ENCODE measurements at places on chromosomes 5 and 9.

- no peak for DNase-seq
These were observed 29.0 kb downstream of the SARDH start for GRCh38 chr9:133709015-133709611.

DNA sequence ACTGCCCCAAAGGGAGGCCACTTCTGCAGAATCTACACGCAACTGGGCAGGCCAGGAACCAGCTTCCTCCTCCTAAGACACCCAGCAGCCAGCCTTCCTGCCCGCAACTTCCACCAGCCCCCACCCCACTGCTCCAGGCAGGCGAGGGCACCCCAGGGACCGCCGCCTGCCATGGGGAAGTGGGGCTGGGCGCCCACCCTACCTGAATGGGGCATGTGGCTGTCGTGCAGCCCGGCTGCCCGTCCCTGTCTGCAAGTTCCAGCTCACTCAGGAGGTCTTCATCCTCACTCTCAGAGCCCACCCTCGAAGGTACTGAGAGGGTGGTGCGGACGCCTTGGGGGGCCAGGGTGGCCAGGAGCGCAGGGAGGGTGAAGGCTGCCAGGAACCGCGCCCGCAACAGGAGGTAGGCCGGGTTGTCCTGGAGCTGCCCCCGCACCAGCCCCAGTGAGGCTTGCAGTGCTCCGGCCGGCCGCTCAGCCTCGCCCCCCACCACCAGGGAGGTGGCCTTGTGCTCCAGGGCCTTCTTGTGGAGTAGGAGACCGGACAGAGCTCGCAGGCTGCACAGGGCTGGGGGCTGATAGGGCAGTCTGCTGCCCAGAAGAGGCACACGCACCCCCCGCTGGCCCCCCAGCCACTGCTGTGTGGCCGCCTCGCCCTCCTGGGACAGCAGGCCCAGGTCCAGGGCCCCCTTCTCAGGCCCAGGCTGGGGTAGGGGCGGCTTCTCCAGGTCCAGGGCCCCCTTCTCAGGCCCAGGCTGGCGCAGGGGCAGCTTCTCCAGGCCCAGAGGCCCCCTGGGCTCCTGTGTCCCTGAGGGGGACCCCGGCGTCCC is 4.1 kb upstream of the CARD9 start:
- no peak for DNase-seq

GRCh38 chr9:136609838-136610311 is 52.8 kb upstream of the EGFL7 start:
- DNase-seq = no peak

DNA sequence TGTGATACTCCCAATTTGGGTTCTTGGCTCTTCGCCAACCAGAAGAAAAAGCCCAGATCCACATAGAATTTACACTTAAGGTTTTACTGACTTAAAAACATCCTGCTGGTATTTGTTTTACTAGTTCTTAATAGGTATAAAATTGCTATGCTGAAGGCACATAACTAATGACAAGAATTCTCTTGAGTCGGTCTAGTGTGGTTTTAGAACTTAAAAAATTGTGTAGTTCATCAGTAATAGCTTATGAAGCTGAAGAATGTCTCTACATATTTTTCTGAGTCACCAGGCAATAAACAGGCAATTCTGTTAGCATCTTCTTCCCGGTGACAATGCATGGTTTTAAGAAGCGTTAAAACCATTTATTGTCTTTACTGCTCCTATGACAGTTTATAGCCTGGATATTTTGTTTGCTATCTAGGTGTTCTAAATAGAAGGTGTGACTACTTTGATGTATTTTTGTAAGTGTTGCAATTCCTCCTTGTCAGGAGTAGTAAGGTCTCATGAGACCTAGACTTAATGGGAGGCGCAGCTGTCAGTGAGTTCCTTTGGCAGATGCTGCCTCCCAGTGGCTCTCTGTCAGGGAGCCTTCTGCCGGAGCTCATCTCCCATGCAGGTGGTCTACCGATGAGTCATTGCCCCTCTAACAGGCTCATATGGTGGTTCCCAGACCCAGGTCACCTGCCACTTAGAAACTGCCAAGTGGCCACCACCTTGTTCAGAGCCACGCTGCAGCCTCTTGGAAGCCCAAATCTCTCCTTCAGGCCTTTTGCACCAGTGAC is 173.8 kb downstream of the MAST4 start:
- no peak for DNase-seq

DNA sequence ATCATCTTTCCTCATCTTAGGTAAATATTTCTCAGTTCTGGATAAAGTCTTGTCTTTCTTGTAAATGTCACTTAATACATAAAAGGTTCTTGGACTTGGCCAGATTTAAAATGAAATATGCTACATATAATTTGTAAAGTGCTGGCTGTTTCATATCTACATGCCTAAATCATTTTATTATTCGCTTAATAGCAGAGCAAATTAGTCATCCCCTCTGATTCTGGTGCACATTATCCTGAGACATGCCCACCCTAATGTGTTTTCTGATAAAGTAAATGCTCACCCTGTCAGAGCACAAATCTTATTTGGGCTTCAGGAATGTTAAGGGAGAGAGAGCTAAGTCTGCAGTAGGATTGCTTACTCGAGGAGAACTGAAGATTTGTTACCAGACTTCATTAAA is 166.5 kb upstream of the IZUMO3 start:
- DNase-seq = no peak

- DNase-seq = peak; percentile 95
These were observed 157.0 kb downstream of the RGS3 start for GRCh38 chr9:113620377-113621161.

DNA sequence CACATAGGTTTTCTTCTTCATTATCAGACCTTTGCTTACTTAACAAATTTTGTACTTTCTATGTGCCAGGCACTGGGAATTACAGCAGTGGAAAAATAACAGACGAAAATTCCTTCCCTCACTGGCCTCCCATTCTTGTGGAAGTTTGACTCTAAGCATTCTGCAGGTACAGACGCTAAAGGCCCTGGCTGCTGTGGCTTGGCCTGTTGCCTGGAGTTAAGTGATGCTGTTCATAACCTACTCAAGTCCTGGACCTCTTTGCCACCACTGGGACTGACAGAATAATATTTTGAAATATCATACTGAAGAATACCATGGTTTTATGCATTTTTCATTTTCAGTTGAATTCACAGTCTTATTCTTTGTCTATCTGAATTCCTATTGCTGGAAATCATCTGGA is 97.3 kb upstream of the SPATA31C2 start:
- no peak for DNase-seq

DNA sequence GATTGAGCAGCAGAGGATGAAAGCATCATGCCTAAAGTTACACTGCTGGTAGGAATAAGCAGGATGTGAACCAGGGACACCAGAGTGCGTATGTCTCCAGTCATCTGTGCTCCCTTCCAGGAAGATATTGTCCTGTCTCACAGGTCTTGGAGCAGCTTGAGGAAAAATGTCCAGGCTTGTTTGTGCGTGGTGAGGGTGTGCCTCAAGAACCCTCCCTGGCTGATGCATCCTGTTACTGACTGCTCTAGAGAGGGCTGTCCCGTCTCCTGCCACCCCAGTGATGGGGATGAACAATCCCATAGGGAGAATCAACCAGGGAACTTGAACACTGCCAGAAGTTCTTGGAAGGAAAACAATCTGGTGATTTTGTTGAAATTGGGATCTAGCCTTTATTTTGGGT is 132.0 kb downstream of the INSYN2B start:
- DNase-seq = no peak
